ENCODE measurements at places on chromosomes 4 and X.

DNA sequence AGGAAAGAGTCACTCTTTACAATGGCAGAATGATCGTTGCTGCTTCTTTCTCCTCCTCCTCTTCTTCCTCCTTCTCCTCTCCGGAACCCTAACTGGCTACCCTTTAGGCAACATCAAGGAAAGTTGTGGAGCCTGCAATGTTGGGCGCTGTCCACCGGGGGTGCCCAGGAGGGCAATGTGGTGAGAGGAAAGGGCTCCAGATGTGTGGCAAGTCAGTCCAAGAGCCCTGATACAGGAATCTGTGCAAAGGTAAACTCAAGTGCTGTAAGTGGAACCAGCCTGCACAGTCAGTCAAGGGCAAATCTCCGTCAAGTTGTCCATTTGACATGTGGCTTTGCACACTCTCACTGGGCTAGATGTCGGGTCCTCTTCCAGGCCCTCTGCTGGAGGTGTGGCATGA lies 2.8 kb downstream of the RTL5 start:
- DNase-seq, result peak; percentile 1

DNA sequence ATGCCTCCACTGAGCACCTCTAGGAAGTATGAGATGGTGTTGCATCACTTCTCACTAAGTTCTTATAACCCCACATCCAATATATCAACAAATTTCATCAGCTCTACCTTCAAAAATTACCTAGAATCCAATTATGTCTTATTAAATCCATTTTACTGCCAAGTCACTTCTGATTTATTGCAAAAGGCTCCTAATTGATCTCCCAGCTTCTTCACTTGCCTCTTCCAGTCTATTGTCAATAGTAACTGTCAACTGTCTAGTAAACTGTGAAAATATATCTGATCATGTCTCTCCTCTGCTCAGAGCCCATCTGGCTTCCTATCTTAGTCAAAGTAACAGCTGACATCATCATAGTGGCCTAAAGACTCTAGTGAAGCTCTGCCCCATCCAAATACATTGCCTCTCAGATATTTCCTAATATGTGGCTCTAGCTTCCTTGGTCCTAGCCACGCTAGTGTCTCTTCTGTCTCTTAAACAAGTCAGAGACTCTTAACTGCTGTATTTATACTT lies 414.5 kb upstream of the ATOH1 start:
- no peak for DNase-seq

DNA sequence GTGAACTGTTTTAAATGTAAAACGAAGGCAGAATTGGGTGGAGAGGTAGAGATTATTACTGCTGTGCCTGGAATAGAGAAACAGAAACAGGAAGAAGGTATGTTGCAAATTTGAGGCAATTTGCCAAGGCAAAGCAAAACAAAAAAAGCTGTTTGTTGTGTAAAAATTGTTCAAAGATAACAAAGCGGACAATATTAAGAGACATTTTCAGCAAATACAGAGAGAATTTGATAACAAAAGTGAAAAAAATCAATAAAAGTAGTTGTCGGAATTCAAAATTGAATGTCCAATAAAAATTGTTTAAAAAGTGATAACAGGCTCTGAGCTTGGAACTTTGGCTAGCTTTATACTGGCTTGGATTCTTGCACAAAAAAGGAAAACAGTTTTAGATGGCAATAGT lies 14.4 kb upstream of the SMS start:
- no peak for DNase-seq

DNA sequence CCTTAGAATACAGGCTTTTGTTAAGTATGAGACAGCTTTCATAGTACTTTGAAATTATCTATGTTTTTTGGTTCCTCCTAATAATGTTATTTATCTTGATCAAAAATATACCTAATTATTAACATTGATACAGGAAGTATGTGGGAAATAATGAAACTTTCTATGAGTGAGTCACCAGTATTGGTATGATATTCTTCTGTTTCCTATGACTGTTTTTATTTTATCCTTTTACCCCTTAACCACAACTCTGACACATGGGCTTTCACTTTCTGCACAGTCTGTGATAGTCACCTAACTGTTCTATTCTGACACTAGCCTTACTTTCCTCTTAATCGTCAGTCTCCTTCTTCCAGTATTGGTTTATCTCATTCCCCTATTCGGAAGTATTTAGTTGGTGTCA lies 4.7 kb downstream of the THAP9 start:
- DNase-seq, result no peak

GRCh38 chrX:118519411-118520215 lies 24.0 kb downstream of the DOCK11 start:
- DNase-seq, result no peak

DNA sequence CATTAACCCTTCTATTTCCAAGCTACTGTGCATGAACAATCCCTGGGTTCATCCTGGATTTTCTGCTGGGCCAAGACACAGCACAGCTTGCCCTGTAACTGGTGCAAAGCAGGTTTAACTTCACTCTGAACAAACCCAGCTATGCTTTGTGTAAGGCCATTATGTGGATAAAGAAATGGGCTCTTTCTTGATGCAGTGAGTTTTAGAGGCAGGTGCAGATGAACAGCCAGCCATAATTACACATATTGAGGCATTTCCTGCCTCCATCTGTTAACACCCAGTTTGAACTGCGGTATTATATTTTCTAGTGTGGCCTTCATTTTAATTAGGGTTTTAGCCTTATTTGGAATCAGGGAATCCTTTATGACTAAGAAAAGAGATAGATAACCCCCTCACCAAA lies 68.7 kb upstream of the ARX start:
- peak; percentile 14 for DNase-seq

- no peak for DNase-seq
Measured at GRCh38 chrX:9591496-9591895, 126.6 kb downstream of the TBL1X start.

GRCh38 chrX:76279007-76279406 lies 106.1 kb downstream of the PBDC1 start:
- DNase-seq, result peak; percentile 12

DNA sequence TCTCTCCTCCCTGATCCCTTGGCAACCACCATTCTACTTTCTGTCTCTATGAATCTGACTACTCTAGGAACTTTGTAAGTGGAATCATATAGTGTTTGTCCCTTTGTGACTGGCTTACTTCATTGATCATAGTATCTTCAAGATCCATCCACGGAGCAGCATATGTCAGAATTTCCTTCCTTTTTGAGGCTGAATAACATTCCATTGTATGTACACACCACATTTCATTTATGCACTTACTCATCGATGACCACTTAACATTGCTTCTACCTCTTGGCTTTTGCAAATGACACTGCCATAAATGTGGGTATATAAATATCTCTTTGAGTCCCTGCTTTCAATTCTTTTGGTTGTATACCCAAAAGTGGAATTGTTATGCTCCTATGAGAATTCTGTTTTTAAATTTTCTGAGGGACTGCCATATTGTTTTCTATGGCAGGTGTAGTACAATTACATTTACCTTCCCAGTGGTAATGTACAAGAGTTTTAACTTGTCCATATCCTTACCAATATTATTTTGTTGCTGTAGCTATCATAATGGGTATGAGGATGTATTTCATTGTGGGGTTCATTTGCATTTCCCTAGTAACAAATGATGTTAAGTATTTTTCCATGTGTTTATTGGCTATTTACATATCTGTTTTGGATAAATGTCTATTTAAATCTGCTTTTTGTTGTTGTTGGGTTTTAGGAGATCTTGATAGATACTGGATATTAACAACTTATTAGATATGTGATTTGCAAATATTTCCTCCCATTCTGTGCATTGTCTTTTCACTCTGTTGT lies 466.1 kb downstream of the C4orf33 start:
- no peak for DNase-seq

- no peak for DNase-seq
Measured at GRCh38 chr4:25861280-25861950, 1.4 kb downstream of the SEL1L3 start.

- DNase-seq, result no peak
Measured at GRCh38 chr4:185379326-185380295, 16.1 kb downstream of the LRP2BP start.

- DNase-seq, result no peak
Measured at GRCh38 chr4:172683021-172683420, 485.6 kb upstream of the GALNT7 start.

DNA sequence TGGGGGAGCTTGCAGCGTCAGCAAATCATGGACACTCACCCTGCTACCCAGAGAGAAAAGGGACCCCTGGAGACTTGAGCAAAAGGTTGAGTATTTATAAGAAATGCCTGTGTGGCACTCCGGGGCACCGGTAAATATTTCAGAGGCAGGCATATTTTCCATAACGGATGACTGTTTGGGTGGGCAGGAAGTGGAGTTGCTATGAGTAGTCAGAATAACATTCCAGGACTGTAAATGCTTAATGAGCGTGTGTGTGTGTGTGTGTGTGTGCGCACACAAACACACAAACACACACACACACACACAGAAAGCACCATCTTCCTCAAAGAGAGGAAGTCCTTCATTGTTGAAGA lies 74.6 kb downstream of the MXRA5 start:
- no peak for DNase-seq

DNA sequence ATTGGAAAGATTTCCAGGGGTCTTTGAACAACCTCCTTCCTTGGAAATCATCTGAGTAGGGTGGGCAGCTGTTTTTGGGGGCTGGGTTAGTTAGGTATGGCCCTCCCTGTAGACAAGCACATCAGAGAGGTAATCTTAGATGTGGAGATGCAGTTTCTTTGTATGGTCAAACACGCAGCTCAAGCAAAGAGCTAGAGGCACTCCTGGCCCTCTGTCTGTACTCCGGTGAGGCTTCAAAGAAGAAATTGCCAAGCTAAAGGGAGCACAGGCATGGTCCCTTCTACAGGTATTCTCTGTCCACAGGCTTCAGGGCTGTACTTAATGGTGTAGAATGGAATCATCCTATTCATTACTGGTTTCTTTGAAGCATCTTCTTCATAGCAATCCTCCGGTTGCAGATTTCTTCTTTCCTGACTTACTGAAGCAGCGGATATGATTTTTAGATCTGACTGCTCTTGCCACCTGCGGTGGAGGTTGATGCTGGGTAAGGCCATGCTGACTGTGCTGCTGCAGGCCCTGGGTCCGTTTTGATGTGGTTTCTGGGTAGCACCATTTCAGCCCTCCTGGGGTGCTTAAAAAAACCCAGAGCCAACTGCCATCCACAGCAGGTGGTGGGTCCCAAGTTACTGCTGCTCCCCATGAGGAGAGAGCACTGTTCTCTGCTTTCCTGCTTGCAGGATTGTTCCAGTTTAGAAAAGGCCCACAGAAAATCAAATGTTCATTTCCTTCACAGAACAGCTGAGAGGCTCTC lies 318.9 kb upstream of the GATB start:
- DNase-seq, result no peak

- DNase-seq, result no peak
Measured at GRCh38 chrX:100687546-100687945, 43.5 kb downstream of the SRPX2 start.

DNA sequence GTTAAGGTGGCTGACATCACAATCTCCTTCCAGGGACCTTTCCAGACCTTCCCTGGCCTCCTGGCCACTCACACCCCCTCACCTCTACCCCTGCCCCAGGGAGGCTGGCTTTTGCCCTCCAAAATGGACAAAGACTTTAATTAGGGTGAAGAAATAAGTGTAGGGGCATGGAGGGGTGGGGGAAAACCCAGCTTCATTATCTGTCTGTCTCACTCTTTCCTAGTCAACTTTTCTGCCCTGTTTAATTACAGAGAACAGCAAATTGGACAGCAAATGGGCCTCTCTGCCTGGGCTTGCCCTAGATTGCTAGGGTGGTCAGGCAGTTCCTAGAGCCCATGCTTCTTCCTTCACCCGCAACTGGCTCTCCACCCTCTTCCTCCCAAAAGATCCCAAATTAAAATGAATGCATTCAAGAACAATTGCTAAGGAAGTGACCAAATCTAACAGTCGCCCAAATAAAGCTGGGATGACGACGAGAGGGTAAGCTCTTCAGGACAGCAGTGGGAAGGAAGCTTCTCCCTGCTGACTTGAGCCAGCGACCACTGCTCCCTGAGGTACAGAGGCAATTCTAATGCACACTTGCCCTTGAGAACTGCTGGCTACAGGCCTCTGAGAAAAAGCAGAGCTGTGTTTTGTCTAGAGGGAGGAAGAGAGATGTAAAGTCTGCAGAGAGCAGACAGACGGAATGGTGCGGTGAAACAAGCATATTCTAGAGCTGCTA lies 12.4 kb downstream of the RAI2 start:
- no peak for DNase-seq

GRCh38 chr4:124754681-124755080 lies 42.1 kb upstream of the ANKRD50 start:
- no peak for DNase-seq

DNA sequence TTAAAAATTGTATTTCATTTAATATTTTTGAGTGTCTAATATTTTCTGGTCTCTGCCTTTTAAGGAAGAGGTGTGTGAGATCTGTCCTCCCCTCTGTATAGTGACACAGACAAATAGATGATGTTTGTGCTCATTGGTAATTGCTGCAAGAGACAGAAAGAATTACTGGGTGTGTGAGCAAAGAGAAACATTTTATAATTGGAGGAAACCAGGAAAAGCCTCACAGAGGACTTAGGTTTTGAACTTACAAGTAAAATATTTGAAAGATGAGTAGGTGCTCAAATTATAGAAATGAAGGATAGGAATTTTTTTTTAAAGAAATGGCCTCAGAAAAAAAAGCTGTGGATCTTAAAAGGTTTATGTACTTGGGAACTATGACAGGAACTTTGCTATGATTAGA lies 149.8 kb downstream of the SPCS3 start:
- no peak for DNase-seq

GRCh38 chr4:23717528-23718248 lies 172.2 kb downstream of the PPARGC1A start:
- no peak for DNase-seq

GRCh38 chr4:36267486-36268268 lies 13.7 kb upstream of the DTHD1 start:
- DNase-seq, result no peak

DNA sequence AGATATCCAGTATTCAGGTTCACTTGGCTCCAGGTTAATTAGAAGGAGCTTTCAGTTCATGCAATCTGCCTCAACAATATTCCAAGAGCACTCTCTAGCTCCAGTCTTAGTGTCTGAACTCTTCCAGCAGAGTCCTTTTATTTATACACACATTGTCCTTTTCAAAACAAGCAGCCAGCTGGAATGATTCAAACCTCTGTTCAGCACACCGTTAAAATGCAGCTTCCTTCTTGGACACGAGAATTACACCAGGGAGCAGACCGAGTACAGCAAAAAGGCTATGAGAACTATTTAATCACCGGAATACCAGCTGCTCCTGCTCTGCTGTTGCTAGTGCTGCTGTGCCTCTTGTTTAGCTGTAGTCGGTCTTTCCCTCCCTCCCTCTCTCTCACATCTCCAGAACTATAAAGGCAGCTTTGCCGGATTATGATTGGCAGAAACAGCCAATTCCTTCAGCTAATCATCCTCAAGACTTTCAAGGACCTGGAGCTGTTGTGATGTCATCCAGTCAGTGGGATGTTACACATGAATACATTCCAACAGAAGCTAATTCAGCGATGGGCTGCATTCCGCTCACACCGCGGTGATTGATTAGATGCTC lies at the start of gene NDST4:
Gene NDST4 (minus strand): TSS at position 115 of the 601 bp plus-strand sequence. CDS start 36,584 bp downstream, outside the sequence.
- peak; percentile 19 for DNase-seq

All from NCI-H1105 (cell line).